ENCODE measurements at places on chromosomes 3 and 15. TPM values are rescaled to one million over a fixed set of nuclear protein-coding genes. Genes with fewer than 3 reads are reported as not detected.

Gene CILP
- total RNA-seq = 0.07 TPM

Gene TMED3
- total RNA-seq = 58.6 TPM

Gene NIPA2
- 48.4 TPM for total RNA-seq

DNA sequence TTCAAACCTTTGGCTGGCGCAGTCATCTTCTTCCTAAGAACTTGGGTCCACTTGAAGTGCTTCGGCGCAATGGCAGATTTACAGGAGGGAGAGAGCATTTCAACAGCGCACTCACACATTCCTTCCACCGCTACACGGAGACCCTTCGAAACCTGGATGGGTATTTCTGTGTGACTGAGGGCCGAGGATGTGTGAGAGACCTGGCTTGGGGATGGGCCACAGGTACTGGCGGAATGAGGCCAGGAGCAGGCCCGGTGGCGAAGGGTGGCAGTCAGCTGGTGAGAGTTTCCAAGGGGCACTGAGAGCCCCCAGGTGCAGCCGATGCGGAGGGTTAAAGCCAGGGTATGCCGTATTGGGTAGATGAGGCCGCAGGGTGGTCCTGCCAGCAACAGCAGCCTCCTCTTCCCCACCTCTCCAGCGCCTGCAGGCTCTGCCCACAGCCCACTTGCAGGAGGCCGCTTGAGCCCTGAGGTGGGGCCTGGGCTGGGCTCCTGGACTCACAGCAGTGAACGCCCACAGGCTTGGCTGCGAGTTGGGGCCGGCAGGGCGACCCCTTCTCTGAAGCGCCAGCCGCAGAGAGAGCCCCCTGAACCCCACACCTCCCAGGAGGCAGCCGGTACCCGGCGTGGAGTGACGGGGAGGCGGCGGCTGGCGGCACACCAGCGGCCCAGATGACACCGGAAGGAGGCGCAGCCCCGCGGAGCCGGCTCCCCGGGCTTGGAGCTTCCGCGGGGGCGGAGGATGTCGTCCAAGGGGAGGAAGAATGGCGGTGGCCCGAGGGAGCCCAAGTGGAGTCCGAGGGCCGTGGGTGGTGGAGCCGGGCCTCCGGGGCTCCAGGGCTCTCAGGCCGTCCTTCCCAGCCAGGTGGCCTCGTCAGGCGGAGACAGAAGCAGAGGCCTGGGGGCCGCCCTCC, 166.5 kb downstream of the NSMCE3 start:
- H3K27ac ChIP-seq = no peak overlapping the region
- no peak overlapping the region for H3K4me3 ChIP-seq
- H3K27me3 ChIP-seq = peaks cover 36% of the 10 kb centered on the region
- DNase-seq = no peak

- no peaks in the 10 kb centered on the region for H3K27me3 ChIP-seq
- H3K4me1 ChIP-seq = no peaks in the 10 kb centered on the region
- no peak overlapping the region for H3K4me3 ChIP-seq
- H3K27ac ChIP-seq = no peak overlapping the region
These were observed 27.6 kb upstream of the FAM3D start for GRCh38 chr3:58693940-58694850.

Gene MYL3
- not detected for total RNA-seq

All from PC-9 (cell line).